Neuronal stem cell (in vitro differentiated cells): ENCODE measurements at places on chromosomes 6 and 20.
A peak's percentile ranks its signal among the peaks of the same experiment; 100 is the strongest.

DNA sequence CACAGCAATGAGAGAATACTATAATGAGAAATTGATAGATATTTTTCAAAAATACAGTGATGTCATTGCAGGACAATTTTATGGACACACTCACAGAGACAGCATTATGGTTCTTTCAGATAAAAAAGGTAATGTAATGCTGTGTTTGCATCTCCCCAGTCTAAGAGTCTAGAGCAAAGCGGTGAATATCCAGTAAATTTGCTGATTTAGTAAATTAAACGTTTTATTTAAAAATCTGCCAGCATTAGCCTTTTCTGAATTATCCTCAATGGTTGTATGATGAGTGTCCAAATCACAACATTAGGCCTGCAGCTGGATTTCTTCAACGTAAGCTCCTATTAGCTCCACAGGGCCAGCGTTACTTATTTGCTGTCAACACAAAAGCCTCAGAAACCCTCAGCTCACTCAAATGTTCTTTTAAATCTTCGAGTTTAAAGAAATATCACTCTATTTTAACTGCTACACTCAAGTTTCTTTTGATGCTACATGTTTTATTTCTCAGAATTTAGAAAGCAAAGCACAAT is 16.0 kb downstream of the SMPDL3A start:
- no peaks in the 10 kb centered on the region for H3K36me3 ChIP-seq
- no peaks in the 10 kb centered on the region for H3K4me1 ChIP-seq
- H3K27ac ChIP-seq, result no peak overlapping the region
- no peak overlapping the region for H3K4me3 ChIP-seq
- DNase-seq, result no peak

GRCh38 chr6:51182827-51183226 is 364.2 kb downstream of the TFAP2B start:
- no peak overlapping the region for H3K4me3 ChIP-seq
- H3K36me3 ChIP-seq, result no peaks in the 10 kb centered on the region
- no peaks in the 10 kb centered on the region for H3K4me1 ChIP-seq
- H3K27ac ChIP-seq, result no peak overlapping the region

DNA sequence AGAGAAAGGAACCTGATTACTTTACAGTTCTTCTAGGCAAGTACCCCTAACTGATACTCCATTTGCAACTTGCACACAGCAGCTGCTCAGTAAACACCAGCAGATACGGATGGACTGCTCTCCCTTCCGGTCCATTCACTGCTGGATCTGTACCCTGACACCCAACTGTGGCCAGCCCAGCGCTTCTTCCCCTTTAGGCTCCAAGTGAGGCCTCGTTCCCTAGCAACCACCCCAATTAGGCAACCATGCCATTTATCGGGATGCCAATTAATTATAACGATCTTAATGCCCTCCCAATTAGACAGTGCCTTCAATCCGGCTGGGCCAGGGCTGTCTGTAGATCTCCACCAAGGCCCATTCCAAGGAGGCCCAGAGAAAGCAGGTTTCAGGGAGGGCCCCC is 3.2 kb downstream of the SULF2 start:
- H3K27ac ChIP-seq, result no peak overlapping the region
- no peaks in the 10 kb centered on the region for H3K27me3 ChIP-seq
- H3K4me1 ChIP-seq, result peaks cover 18% of the 10 kb centered on the region
- no peaks in the 10 kb centered on the region for H3K36me3 ChIP-seq

GRCh38 chr6:159828074-159828473 is 28.0 kb downstream of the PNLDC1 start:
- no peaks in the 10 kb centered on the region for H3K4me1 ChIP-seq
- peaks cover 3% of the 10 kb centered on the region for H3K27me3 ChIP-seq
- no peak for DNase-seq

GRCh38 chr6:138800377-138801150 is 4.7 kb downstream of the ECT2L start:
- DNase-seq, result no peak
- no peaks in the 10 kb centered on the region for H3K27me3 ChIP-seq
- no peak overlapping the region for H3K27ac ChIP-seq
- no peak overlapping the region for H3K4me3 ChIP-seq

DNA sequence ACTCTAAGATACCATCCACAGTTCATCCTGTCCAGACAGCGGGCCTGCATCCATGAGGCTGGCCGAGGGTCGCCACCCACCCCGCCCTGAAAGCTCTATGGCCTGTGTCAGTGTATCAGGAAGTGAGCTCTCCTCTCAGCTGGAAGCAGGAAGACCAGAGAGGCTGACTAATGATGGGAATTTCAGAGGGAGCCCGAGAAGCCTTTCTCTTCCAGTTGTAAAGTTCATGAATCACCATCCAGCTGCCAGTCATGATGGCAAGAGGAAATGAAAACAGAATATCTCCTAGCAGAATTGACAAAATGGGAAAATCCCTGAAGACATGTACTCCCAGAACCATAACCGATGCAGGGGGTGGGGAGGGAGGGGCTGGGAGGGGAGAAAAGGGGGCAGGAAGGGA is 109.6 kb upstream of the RPS6KA2 start:
- no peak overlapping the region for H3K4me3 ChIP-seq
- no peak for DNase-seq
- peaks cover 12% of the 10 kb centered on the region for H3K4me1 ChIP-seq
- no peak overlapping the region for H3K27ac ChIP-seq
- no peaks in the 10 kb centered on the region for H3K36me3 ChIP-seq

GRCh38 chr6:123589317-123589716 is 47.4 kb downstream of the TRDN start:
- no peak overlapping the region for H3K4me3 ChIP-seq
- no peaks in the 10 kb centered on the region for H3K27me3 ChIP-seq
- peaks cover 4% of the 10 kb centered on the region for H3K4me1 ChIP-seq
- no peak overlapping the region for H3K27ac ChIP-seq

DNA sequence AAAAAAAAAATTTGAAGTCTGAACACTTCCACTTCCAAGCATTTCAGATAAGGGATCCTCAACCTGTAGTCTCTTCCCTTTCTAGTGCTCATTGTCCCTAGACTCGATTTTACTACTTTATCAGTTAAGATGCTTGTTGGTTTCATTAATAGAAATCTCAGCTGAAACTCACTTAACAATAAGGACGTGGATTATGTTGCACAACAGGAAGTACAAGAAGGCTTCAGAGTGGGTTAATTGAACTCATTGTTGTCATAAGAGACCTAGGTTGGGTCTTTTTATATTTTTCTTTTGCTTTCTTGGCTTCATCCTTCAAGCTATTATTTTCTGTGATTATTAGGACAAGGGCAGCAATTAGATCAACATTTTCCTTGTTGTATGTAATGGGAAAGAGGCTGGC is 175.2 kb downstream of the CDKAL1 start:
- no peaks in the 10 kb centered on the region for H3K36me3 ChIP-seq
- H3K4me1 ChIP-seq, result peaks cover 2% of the 10 kb centered on the region
- DNase-seq, result no peak
- no peak overlapping the region for H3K27ac ChIP-seq
- no peaks in the 10 kb centered on the region for H3K27me3 ChIP-seq

- no peak overlapping the region for H3K27ac ChIP-seq
- no peak overlapping the region for H3K4me3 ChIP-seq
- H3K27me3 ChIP-seq, result no peaks in the 10 kb centered on the region
- no peak for DNase-seq
- peaks cover 17% of the 10 kb centered on the region for H3K36me3 ChIP-seq
Measured at GRCh38 chr20:1353956-1354355, 25.0 kb upstream of the SDCBP2 start.

DNA sequence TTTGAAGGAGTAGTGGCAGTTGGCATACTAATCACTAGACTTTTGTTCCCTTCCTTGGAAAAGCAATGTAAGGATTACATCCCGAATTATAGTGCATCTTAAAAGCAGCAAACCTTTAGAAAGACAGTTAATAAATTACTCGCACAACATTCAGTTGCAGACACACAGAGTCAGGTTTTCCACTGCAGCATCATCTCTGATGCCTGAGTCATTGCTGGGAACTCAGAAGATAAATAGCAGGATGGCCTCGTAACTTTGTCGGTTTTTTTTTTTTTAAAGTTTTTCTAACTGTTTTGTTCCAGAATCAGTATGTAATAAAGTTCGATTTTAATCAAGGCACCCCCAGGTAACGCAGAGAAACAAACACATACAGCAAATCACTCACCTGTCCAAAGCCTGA is 34.3 kb downstream of the GJA10 start:
- H3K4me1 ChIP-seq, result peaks cover 7% of the 10 kb centered on the region
- no peak overlapping the region for H3K4me3 ChIP-seq
- no peak for DNase-seq
- peaks cover 7% of the 10 kb centered on the region for H3K36me3 ChIP-seq
- no peaks in the 10 kb centered on the region for H3K27me3 ChIP-seq
- no peak overlapping the region for H3K27ac ChIP-seq

DNA sequence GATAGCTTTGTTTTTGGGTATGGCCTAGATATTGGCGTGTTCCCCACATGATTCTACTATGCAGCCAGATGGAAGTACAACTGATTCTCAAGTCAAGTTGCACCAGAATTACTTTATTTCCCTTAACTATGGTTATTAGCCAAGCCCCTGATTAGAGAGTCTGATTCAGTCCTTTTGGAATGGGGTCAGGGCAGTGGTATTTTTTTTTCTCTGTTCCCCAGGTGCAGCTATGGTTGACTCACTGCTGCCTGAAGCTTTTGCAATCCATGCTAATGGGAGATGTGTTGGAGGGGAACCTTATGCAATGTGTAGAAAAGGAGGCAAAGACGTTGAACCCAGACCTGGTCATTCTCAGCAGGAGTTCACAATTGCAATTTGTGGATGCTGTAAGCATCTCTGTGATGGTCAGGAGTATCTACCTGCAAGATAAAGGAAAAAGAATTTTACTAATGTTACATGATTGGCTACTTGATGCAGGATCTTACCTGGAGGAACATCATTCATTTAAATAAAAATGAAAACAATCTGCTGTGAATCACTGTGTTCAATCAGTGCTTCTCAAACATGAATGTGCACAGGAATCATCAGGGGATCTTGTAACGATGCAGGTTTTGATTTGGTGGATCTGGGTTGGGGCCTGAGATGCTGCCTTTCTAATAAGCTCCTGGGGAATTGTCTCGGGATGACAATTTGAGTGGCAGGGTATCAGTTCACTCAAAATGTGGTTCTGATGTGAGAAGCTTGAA is 49.4 kb downstream of the PFDN4 start:
- no peaks in the 10 kb centered on the region for H3K36me3 ChIP-seq
- H3K27me3 ChIP-seq, result no peaks in the 10 kb centered on the region
- no peak for DNase-seq
- H3K4me1 ChIP-seq, result no peaks in the 10 kb centered on the region

- peaks cover 22% of the 10 kb centered on the region for H3K4me1 ChIP-seq
- H3K27me3 ChIP-seq, result no peaks in the 10 kb centered on the region
- no peak overlapping the region for H3K27ac ChIP-seq
- H3K4me3 ChIP-seq, result no peak overlapping the region
Measured at GRCh38 chr6:161166677-161167076, 107.2 kb downstream of the AGPAT4 start.

DNA sequence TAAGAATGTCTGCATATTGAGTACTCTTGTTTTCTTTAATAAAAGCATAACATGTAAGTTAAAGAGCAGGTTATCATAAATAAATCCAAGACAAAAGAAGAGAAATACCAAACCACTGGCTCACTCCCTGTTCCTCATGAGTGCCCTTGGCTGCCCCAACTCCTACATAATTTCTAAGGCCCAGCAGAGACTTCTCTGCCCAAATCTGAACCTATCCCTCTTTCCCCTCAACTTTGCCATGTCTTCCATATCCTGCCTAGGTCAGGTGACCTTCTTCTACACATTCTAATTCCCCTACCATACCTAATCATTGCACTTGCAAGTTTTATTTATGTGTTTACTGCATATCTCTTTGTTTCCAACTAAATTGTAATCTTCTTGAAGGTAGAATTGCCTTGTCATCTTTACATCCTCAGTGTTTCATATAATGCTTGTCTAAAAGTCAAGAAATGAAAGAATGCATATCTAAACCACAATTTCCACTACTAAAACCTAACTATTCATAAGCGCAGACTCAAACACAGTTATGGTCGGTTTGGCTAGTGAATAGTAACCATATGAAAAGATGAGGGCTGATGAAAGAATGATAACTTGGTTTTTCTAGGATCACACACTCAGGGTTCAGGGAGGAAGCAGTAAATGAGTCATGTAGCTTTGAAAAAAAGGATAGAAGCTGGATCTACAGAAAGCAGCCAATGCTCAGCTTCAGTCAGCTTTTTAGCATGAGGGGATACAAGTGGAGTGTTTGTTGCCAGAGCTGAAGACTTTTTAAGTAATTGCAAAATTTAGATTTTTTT is 53.3 kb upstream of the EYA4 start:
- no peaks in the 10 kb centered on the region for H3K36me3 ChIP-seq
- no peak overlapping the region for H3K4me3 ChIP-seq
- peak overlapping the region; percentile 13 for H3K27ac ChIP-seq
- no peaks in the 10 kb centered on the region for H3K27me3 ChIP-seq
- H3K4me1 ChIP-seq, result no peaks in the 10 kb centered on the region

DNA sequence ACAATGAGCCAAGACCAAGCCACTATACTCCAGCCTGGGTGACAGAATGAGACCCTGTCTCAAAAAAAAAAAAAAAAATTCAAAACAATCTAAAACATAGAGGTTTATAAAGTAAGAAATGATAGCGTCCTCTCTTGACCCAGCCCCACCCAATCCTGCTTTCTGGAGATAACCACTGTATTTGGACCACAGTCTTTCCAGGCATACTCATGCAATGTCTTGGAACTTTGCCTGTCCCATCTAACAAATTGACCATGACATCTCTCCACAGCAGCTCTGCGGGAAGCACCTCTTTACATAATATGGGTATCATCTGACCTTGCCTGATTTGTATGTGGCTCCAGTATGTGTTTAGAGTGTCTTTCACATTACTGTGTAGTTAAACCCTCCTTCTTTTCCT is 9.1 kb upstream of the SHLD1 start:
- no peaks in the 10 kb centered on the region for H3K36me3 ChIP-seq
- H3K27ac ChIP-seq, result no peak overlapping the region
- DNase-seq, result no peak
- no peaks in the 10 kb centered on the region for H3K4me1 ChIP-seq

- H3K36me3 ChIP-seq, result no peaks in the 10 kb centered on the region
- no peak overlapping the region for H3K4me3 ChIP-seq
- H3K27ac ChIP-seq, result no peak overlapping the region
- DNase-seq, result no peak
- H3K27me3 ChIP-seq, result no peaks in the 10 kb centered on the region
- H3K4me1 ChIP-seq, result peaks cover 3% of the 10 kb centered on the region
Measured at GRCh38 chr6:53920881-53921280, 126.1 kb downstream of the LRRC1 start.
